ENCODE measurements at places on chromosomes 7 and 10. TPM values are rescaled to one million over a fixed set of nuclear protein-coding genes. Genes with fewer than 3 reads are reported as not detected.
A peak's percentile ranks its signal among the peaks of the same experiment; 100 is the strongest.

- peaks cover 15% of the 10 kb centered on the region for H3K4me1 ChIP-seq
- peaks cover 3% of the 10 kb centered on the region for H3K27me3 ChIP-seq
- no peak overlapping the region for H3K4me3 ChIP-seq
Observed at GRCh38 chr7:1693991-1694524, 24.0 kb downstream of the ELFN1 start.

The ANXA8 gene
- 0.55 TPM for total RNA-seq

DNA sequence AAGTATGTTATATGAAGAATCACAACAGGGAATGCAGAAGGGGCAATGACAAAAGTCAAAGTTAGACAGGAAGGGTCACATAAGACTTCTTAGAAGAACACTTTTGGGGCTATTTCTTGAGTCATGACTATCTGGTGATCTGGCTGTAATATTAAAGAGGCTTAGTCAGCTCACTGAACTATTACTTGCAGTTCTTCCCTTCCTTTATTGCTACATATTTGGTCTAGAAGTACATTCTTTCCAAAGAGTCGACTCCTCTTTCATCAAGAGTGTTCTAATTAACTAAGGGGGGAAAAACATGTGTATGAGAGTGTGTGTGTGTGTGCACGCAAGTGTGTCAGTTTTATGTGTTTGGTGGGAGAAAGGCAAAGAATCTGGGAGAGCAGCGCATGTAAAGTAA, 247.3 kb upstream of the LRRTM3 start:
- no peak overlapping the region for H3K4me3 ChIP-seq
- no peaks in the 10 kb centered on the region for H3K36me3 ChIP-seq
- no peaks in the 10 kb centered on the region for H3K4me1 ChIP-seq
- H3K27ac ChIP-seq: no peak overlapping the region

DNA sequence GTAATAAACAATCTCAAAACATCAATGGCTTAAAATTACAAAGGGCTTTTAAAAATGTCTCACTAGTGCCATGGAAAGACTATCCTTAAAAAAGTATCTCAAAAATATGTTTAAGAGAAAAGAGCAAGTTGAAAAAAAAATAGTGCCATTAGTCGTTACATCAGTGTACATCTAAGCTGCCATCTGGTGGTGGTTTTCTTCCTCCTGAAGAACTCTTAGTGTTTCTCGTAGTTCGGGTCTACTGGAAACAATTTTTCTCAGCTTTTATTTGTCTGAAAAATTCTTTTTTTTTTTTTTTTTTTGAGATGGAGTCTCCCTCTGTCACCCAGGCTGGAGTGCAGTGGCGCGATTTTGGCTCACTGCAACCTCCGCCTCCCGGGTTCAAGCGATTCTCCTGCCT, 5.9 kb upstream of the GARIN1A start:
- no peaks in the 10 kb centered on the region for H3K36me3 ChIP-seq
- no peak overlapping the region for H3K27ac ChIP-seq
- no peak for DNase-seq
- H3K4me3 ChIP-seq: no peak overlapping the region
- no peaks in the 10 kb centered on the region for H3K4me1 ChIP-seq

DNA sequence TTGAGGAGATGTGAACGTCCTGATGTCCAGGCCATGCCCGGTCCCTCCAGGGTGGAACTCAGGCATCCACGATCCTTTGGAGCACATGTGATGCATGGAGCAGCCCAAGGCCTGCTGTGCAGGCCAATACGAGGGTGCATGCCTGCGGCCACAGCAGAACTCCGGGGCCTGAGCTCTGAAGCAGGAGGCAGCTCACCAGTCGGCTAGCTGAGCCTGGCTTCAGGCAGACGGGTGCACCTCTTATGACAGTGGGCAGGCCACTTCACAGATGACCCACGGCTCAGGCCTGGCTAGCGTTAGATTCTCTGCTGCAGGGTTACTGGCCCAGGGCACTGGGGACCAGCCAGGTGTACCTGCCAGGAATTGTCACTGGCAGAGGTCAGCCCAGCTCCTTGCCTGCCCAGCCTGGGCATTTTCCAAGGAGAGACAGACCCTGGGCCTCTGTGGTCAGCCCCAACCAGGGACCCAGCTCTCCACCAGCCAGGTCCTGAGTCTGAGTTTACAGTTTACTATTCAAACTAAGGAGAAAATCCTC, 29.6 kb upstream of the INPP5A start:
- peak; percentile 64 for DNase-seq
- H3K27me3 ChIP-seq: no peaks in the 10 kb centered on the region
- H3K4me1 ChIP-seq: peaks cover 12% of the 10 kb centered on the region
- peak overlapping the region; percentile 76 for H3K27ac ChIP-seq

- no peak overlapping the region for H3K27ac ChIP-seq
- DNase-seq: no peak
- no peaks in the 10 kb centered on the region for H3K27me3 ChIP-seq
- no peaks in the 10 kb centered on the region for H3K36me3 ChIP-seq
- H3K4me1 ChIP-seq: peaks cover 36% of the 10 kb centered on the region
- no peak overlapping the region for H3K4me3 ChIP-seq
Observed at GRCh38 chr7:25638590-25639244, 410.4 kb upstream of the NPVF start.

The MSMB gene
- not detected for total RNA-seq

DNA sequence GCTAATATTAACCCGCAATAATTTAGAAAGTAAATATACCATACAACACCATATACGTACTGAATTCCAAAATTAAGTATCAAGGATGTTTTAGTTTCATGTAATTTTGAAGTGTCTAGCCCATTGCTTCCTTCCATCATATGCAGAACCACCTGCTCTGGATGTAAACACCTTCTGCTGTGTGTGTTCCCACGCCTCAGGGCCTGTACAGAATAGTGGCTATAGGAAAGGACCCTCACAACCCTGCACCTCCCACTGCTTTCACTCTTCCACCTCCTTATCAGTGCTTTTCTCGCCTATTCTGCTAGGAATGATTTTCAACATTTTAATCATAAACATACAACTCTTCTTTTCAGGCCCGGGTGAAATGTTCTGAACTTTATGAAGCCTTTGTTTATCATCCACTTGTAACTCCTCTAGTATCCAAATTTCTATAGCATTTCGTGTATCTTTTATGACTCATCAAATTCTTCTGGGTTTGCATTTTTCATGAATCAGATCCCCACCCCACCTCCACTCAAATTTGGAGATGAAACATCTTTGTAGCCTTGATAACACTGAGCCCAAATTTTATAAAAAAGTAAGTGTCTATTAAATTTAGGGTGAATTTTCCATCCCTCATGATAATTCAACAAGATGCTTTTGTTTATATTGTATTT, 1106.8 kb upstream of the C7orf33 start:
- no peaks in the 10 kb centered on the region for H3K36me3 ChIP-seq
- no peaks in the 10 kb centered on the region for H3K4me1 ChIP-seq
- no peaks in the 10 kb centered on the region for H3K27me3 ChIP-seq

DNA sequence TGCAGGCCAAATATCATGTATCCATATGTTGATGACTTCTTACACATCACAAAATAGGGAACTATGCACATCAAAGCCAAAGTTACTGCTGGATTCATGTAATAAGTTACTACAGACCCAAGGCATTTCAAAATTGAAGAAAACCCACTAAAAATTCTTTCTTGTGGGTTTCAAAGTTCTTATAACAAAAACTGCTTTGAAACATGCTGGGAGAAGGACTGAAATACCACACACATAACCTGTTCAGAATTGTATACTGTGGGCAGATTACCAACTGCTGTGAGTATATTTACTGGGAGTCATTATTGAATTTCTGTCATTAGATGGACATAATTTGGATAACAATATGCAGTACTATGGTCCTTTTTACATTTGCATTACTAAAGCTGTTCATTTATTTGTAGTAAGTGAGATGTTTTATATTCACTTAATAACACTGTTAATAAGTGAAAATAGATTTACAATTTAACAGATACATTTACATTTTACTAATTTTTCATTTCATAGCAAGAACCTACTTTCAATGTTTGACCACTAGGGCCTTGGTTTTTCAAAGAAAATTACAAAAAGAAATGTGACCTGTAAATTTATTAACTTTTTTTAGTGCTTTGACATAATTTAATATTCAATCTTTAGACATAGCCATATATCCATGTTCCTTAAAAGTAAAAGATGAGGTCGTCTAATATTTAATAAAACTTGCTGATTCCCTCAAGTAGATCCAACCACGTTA, 132.6 kb downstream of the MAGI2 start:
- H3K4me1 ChIP-seq: peaks cover 12% of the 10 kb centered on the region
- H3K27me3 ChIP-seq: no peaks in the 10 kb centered on the region
- H3K36me3 ChIP-seq: no peaks in the 10 kb centered on the region
- no peak overlapping the region for H3K27ac ChIP-seq
- no peak for DNase-seq

GRCh38 chr7:8126601-8127167, 135.3 kb downstream of the ICA1 start:
- no peak overlapping the region for H3K4me3 ChIP-seq

GRCh38 chr7:50226669-50227068, 77.8 kb upstream of the IKZF1 start:
- H3K36me3 ChIP-seq: no peaks in the 10 kb centered on the region
- no peak overlapping the region for H3K4me3 ChIP-seq
- DNase-seq: no peak

- H3K4me3 ChIP-seq: no peak overlapping the region
- H3K27ac ChIP-seq: no peak overlapping the region
- H3K36me3 ChIP-seq: no peaks in the 10 kb centered on the region
- no peaks in the 10 kb centered on the region for H3K27me3 ChIP-seq
- no peaks in the 10 kb centered on the region for H3K4me1 ChIP-seq
- peak; percentile 79 for DNase-seq
Observed at GRCh38 chr10:119608316-119609155, 11.8 kb upstream of the TIAL1 start.

The HECW1 gene
- total RNA-seq: 1.1 TPM

DNA sequence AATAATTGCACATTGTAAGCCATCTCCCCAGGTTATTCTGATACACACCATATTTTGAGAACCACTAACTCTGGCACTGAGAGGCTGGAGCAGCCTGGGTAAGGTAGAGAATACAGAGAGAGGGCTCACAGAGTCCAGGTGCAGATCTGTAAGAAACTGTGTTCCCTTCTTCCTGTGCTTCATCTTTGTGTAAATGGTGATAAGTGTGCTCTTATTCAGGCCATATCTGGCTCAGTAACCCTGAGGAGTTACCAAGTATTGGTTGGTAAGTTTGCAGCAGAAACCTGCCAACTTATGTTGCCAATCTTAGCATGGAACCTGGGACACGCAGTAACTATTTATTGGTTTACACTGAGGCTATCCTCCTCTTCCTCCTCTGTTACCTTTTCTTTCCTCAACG, 16.2 kb upstream of the ICA1 start:
- no peaks in the 10 kb centered on the region for H3K4me1 ChIP-seq
- no peak overlapping the region for H3K27ac ChIP-seq
- no peak for DNase-seq
- H3K27me3 ChIP-seq: no peaks in the 10 kb centered on the region
- no peak overlapping the region for H3K4me3 ChIP-seq
- no peaks in the 10 kb centered on the region for H3K36me3 ChIP-seq

DNA sequence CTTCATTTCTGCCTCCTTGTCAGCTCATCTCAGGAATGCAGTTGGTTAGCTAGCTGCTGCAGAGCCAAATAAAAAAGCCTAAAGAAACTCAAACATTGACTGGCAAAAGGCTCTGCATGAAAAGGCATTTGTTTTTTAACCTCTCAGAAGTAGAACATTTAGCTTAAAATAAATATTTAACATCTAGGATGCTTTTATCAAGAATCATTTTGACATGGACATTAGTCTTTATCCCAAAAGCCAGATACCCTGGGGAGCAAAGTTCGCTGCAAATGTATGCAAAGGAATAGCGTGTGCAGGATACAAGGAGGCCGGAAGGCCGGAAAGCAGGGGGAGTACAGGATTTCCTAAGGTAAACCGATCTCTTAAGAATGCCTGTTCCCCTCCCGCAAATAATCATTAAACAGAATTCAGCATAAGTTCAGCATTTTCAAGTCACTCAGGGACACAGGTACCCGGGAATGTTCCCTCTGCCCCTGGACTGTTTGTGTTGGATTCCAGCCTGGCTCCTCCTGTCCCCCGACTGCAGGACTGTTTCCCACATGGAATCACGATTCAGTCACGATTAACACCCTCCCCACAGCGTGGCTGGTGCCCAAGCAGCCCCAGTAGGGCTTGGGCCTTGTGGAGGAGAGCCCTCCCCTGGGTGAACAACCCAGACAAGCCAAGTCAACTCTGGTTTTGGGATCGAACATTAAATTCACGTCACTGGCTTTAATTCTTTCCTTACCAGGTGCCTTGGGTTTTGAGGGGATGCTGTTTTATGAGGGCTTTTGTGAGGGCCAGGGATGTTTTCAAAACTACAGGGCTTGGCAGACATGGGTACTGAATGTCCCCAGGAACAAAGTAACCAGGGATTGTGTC, 97.8 kb downstream of the HIPK2 start:
- no peak for DNase-seq
- peaks cover 11% of the 10 kb centered on the region for H3K4me1 ChIP-seq
- H3K27ac ChIP-seq: peak overlapping the region; percentile 13
- H3K27me3 ChIP-seq: no peaks in the 10 kb centered on the region
- H3K36me3 ChIP-seq: no peaks in the 10 kb centered on the region

DNA sequence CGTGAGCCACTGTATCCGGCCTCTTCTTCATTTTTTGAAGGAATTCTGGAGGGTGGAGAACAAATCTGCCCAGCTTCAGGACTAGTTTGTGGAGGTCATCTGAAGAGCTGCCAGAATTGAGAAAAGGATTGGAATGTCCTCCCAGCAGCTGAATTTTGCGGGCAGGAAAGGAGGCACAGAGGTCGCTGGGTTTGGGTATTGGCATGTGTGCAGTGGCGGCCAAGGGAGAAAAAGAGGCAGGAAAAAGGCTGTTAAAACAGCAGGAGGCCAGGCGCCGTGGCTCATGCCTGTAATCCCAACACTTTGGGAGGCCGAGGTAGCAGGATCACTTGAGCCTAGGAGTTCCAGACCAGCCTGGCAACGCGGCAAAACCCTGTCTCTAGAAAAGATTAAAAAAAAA, 80.4 kb downstream of the HIP1 start:
- no peak for DNase-seq
- H3K27me3 ChIP-seq: no peaks in the 10 kb centered on the region
- H3K27ac ChIP-seq: no peak overlapping the region
- H3K36me3 ChIP-seq: no peaks in the 10 kb centered on the region
- H3K4me3 ChIP-seq: no peak overlapping the region
- H3K4me1 ChIP-seq: no peaks in the 10 kb centered on the region

DNA sequence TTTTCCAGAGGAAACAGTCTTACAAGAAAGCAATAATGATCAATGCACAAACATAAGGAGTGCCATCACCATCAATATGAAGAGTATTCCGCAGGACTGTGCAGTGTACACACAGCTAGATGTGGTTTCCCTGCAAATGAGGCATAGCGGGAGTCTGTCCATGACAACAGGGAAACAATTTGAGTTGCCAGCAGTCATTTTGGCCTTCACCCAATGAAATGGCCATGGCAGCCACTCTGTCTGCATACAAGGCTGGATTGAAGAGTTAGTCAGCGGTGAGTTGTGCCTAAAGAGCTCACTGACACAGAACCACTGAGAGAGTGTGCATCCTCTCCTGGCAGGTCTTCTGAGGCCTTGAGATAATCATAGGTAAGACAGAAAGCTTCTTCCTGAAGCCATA, 303.3 kb downstream of the IPMK start:
- no peaks in the 10 kb centered on the region for H3K27me3 ChIP-seq
- no peaks in the 10 kb centered on the region for H3K36me3 ChIP-seq
- H3K27ac ChIP-seq: no peak overlapping the region

GRCh38 chr7:23115991-23116390, 10.4 kb downstream of the KLHL7 start:
- no peaks in the 10 kb centered on the region for H3K27me3 ChIP-seq
- DNase-seq: no peak
- no peak overlapping the region for H3K27ac ChIP-seq

Measured in sigmoid colon (tissue), 7 donors.